Naive B cell (primary cell): ENCODE measurements at places on chromosomes 6 and 20.

GRCh38 chr6:49339096-49339495 is 124.0 kb downstream of the MMUT start:
- no peak for DNase-seq

DNA sequence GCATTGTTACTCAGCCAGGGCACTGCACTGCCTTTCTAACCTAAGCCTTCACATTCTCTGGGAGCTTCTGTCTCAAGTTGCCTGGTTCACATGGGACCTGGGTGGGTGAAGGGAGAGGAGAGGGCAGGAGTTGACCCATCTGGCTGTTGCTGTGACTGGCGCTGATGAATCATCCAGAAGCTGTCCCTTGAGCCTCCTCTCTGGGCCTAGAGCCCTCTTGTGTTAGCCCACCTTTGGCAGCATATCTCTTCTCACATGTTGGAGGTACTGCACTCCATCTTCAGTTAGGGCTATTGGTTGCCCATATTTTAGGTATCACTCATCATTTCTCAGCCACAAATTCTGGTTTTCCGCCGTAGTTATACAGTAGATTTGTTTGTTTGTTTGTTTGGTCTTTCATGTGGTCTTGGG is 19.8 kb downstream of the XRN2 start:
- DNase-seq = no peak

GRCh38 chr6:107656401-107656800 is 166.5 kb downstream of the SOBP start:
- DNase-seq = no peak

- DNase-seq = no peak
These were observed 89.6 kb upstream of the HS3ST5 start for GRCh38 chr6:114432400-114432799.

DNA sequence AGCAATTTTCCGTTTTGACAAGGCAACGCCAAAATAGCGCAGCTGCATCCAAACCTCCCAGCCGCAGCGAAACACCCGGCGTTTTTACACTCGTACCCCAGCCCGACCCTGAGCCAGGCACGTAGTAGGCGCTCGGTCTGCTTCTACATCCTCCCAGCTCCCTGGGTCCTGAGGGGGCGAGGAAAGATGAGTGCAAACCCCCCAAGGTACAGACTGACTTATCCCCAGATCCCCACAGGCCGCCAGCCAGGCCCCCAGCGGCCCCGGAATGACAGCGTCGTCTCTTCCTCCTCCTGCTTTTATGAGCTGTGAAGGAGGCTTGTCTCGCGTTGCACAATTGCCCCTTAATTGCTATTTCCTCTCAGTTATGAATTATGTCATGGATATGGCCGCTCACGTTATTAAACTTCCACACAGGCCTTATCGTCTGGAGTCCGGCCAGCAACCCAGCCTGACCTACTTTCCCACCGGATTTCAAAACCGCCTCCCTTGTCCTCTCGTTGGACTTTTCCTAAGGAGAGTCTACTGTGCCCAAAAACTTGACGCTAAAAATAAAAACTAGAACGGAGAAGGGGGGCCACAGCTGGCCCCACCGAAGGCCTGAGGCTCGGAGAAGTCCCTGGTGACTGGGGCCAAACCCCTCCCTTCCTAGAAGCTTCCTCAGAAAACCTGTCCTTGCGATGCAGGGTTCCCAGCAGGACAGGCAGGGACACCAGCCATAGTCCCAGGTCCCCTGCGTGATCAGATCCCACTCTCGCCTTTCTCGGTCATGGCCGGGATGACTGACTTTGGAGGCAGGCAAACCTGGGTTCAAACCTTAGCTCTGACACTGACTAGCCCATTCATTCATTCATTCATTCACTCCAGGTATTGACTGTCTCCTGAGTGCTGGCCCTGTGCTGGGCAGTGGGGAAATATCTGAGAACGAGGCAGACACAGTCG is 130.9 kb upstream of the PTPN1 start:
- DNase-seq = no peak

- DNase-seq = no peak
These were observed 46.7 kb downstream of the RNGTT start for GRCh38 chr6:88916615-88917208.

DNA sequence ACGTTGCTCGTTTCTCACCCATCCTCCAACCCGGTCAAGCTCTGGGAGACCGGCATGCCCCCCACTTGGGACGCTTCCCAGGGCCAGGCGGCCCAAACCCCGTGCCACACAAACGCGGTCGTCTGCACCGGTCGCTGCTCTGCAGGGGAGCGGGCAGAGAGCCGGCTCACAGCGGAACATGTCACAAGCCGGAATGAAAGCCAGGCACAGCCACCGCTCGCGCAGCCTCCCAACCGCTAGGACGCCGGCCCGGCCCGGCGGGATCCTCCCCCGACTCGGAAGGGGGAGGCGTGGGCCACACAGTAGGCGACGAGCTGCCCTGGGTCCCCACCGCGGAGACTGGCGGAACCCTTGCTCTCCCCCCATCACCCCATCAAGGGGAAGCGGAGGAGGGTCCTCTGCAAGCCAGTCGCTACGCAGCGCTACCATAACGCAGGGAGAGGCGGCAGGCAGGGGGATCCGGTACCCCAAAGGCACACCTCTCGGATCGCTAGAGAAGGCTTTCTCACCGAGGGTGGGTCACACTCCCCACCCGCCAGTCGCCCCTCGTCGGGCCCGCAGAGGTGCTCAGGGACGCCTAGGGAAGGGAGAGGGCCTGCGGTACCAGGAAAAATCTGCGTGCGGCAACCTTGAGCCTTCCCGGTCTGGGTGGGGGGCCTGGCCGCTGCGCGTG is 768.4 kb upstream of the DEFB115 start:
- DNase-seq = no peak

DNA sequence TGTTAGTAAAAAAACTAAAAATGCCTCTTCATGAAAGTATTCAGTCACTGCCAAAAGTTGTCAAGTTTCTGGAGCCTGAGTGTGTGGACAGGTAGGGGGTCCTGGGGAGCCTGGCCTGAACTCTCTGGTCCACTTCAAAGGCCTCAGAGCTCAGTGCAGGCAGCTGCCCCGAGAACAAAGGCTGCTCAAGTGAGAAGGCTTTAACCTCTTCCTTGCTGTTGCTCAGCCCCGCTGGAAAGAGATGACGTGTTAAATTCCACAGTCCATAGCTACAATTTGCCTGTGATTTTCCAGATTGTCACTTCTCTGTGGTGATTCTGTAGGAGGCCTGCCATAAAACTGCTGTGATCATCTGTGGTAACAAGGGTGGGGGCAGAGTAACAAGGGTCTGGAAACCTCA is 96.9 kb downstream of the FAM120B start:
- no peak for DNase-seq

DNA sequence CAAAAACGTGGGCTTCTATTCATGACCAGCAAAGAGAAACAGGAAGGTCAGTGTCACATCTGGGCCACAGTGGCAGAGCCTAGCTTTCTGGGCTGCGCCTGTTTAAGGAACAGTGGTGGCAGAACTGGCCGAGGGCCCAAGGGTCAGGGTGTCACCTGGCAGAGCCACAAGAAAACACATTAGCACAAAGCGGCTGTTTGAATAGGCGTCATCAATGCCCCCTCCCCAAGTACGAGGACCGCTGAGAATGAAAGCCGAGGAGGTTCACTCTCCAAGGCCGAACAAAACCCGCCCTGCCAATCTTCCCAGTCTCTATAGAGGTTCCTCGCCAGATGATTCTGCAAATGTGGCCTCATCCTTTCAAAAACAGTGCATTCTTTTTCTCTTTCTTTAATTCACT is 125.2 kb upstream of the TRAF3IP2 start:
- DNase-seq = no peak

DNA sequence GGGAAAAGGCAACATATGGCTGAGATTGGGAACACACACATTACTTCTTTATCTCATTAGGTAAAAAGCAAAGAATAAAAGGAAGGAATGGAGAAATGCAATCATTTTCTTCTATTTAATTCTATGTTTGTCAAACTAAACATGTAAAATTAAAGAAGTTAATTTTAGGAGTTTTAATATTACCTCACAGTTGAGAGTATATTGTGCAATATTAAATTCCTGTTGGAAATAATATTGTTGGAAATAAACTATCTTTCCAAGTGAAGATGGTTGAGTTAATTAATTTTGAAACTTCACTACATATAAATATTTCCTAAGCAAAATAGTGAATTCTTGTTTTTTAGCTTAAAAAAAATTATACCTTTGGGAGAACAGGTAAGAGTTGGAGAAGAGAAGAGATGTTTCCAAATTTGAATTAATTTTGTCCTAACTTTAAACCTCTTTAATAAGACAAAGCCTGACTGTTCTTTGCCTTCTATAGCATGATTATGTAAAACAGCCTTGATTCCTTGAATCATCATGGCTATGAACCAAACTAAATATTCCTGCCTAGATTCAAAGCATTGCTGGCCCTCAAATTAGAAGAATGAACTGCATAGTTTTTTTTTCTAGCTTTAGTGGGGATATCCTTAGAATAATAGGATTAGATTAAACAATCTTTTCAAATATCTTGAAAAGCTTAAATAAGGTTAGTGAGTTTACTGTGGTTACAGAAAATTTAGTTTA is 1349.1 kb upstream of the ADGRB3 start:
- no peak for DNase-seq

GRCh38 chr6:89834884-89835792 is 5.5 kb downstream of the CASP8AP2 start:
- DNase-seq = peak; percentile 37

GRCh38 chr6:164825386-164825785 is 484.0 kb downstream of the C6orf118 start:
- no peak for DNase-seq
